Activated CD4-positive, alpha-beta T cell treated with anti-CD3 and anti-CD28 coated beads for 24 hours (primary cell): ENCODE measurements at places on chromosomes 5 and 9.

DNA sequence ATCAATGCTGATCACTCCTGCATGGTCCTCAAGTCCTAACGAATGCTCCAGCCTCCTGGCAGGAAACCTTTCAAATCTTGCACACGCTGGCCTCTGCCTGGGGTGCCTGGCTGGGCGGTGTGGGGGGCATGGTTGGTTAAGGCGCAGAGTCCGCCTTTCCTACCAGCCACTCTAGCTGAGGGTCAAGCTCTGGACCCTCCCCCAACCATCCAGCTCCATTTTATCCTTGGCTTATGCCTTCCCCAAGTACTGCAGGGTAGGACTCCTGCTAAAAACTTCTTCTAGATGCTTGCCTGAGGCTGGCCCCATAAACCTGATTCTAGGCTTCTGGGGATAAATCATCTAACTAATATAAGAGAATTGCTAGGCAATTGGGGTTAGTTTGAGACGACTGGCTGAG is 808 bp upstream of the MVB12B start:
- no peak for DNase-seq

DNA sequence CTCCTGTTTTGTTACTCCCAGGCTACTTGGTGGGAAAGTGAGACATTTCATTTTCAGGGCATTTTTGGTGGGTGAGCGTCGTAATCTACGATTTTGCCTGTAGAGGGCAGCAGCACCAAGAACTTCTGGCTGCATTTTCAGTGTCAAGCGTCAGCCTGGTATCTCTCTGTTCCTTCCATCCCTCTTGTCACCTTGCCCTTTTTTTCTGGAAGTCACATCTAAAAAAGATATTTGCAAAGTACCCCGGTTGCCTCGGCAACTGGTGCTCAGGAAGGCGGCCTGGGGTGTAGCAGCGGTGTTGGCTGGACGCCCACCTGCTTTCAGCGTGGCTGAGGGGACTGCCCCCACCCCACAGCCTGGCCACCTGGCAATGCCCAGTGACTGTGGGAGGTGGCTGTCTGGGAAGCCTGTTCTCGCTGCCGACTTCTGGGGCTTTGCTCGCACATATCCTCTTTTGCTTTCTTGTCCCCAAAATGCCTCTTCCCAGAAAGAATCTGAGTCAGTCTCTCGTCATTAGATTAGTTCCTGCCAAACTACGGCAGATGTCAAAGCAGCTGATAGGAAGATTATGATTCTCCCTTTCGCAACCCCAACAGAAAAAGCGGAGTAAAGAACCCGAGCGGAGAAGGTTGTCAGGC is 84.5 kb downstream of the ACER2 start:
- peak; percentile 19 for DNase-seq

DNA sequence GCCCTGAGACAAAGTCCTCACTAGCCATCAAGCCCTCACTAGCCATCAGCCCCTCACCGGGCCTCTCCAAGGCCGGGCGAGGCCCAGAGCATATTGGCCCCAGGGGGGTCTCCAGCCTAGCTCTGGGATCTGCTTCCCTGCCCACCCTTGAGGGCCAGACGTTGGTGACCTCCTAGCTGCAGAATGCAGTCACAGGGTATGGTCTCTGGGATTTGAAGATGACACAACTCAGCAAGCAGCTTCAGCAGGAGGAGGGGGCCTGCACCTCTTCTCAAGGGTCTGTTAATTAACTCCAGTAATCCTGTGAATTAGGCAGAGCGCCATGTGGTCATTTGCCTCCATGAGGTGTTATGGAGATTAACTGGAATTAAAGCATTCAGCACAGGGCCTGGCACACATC is 116.9 kb upstream of the SPOCK1 start:
- no peak for DNase-seq

DNA sequence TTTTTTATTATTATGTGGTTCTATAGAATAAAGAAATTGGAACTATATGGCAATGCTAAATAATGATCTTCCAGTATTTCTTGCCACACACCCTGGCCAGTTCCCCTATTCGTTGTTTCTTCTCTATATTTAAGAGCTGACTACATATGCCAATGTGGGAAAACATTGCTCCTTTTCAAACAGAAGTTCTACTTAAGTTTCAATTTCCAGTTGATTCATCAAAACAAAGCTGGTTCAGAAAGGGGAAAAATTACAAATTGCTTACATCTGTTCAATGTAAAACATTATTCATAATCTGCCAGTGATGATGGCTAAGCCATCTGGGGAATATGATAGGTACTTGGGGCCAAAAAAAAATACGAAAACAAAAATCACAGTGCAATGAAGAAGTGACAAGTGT is 76.9 kb downstream of the ST8SIA4 start:
- no peak for DNase-seq

GRCh38 chr9:70142101-70142500 is 98.5 kb downstream of the MAMDC2 start:
- no peak for DNase-seq

DNA sequence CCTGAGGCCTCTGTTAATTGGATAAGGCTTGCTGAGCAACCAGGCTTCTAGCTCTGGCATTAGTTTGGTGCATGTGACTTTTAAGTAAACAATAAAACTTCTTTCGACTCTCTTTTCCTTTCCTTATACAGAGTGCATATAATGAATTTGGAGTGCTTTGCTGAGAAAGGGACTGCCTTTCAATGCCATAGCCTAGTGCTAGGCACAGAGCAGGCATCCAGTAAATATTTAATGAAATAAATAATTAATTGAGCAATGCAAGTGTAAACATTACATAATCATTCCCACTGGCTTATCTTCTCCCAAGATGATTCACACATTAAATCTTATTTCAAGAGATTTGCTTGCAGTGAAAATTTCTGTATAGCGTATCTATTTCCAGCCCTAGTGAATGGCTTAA is 74.1 kb downstream of the NMUR2 start:
- DNase-seq = no peak

DNA sequence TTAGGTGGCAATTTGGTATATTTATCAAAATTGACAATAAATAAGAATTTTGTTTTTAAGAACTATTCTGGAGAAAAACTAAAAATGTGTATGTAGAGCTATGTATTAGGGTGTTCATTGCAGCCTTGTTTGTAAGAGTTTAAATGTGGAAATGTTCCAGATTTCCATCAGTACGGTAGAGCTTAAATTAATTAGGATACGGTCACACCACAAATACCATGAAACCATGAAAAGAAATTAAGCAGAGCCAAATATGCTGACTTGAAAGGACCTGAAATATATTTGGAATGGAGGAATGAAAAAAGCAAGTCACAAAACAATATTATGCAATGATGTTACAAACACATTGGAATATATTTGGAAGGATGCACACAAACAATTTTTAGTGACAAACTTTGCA is 64.6 kb downstream of the ACTBL2 start:
- DNase-seq = no peak

GRCh38 chr5:140038373-140038957 is 4.6 kb downstream of the NRG2 start:
- no peak for DNase-seq

DNA sequence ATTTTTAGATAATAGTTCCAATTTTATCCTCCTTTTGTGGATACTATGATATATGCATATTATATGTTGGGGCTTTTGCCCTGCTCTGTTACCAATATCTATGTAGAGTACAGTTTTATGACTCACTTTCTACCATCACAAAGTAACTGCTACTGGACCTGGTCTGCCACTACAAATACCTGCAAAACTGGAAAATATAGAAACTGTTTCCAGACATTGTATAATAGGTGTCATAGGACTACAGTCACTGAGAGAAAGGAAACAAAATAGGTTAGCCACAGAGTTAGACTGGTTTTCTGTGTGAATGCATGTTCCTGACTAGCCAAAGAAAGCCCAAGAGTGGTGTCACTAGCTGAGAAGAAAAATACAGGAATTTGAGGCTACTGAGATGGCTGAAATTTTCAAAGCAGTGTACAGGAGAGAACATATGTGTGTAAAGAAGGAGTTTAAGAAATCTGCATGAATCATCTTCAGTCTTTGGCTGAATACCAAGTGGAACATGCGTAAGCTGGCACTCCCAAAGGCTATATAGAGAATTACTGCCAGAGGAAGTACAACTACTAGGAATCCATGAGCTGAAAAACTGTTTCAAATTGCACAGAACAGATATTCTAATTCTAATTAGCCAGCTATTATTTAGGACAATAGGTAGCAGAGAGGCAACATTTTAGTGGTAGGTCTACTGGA is 29.0 kb upstream of the FAM174A start:
- DNase-seq = no peak

DNA sequence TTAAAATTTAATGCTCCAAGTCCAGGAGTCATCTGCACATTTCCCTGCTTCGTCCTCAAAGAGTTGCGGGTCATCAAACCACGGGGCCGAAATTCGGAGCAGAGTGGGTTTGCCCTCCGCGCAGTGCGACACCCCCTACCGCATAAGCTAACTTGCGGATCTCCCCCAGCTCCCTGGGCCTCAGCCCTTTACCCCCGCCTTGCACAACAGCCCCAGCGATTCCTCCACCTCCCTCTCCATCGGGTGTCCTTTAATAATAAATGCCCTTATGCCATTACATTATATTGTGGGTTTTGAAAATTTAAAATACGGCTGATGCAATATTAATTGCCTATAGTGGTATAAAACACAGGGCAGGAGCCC is 3.9 kb downstream of the POU4F3 start:
- DNase-seq = no peak

- no peak for DNase-seq
These were observed 56.6 kb downstream of the RASEF start for GRCh38 chr9:83006378-83006777.

- DNase-seq = no peak
These were observed 734 bp downstream of the PAEP start for GRCh38 chr9:135562235-135562745.

DNA sequence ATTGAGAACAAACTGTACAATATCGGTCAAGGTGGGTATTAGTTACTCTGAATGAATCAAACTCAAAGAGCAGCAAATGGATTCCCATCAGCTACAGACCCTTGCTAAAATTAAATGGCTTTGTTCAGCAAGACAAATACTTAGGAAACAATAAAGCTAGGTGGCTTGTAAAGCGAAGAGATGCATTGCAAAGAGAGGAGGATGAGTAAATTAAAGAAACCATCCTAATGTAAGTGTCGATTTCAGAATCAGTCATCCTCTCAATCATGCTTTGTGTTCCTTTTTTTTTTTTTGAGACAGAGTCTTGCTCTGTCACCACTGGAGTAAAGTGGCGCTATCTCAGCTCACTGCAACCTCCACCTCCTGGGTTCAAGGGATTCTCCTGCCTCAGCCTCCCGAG is 359.2 kb upstream of the ZNF462 start:
- DNase-seq = no peak

- DNase-seq = no peak
These were observed 84.9 kb upstream of the SHB start for GRCh38 chr9:38153910-38154291.

DNA sequence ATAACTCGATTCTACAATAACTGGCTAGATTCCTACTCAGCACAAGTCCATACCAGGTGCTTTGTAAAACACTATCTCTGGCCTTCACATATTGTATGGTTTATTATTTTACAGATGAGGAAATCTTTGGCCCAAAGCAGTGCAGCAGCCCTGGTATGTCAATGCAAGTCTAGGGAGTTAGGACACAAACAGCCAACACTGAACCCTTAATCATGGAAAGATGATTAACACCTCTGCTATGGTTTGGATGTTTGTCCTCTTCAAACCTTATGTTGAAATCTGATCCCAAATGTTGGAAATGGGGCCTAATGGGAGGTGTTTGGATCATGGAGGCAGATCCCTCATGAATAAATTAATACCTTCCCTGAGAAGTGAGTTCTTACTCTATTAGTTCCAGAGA is 76.6 kb downstream of the MAPKAP1 start:
- DNase-seq = no peak

DNA sequence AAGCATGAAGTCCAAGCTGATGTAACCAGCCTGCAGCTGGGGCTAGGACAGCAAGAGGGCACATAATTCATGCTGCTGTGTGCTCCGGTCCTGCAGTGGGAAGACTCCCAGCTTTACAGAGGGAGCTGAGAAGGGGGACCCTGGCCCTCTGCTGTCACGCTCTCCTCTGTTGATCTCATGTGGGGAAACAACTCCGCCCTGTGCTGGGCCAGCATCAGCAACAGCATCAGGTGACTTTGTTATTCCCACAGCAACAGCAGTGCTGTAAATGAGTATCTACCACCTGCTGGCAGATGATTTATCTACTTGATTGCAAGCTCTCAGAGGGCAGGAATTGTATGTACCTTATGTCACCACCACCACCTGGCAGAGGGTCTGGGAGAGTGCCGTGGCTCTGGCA is 176.2 kb downstream of the COL23A1 start:
- no peak for DNase-seq

DNA sequence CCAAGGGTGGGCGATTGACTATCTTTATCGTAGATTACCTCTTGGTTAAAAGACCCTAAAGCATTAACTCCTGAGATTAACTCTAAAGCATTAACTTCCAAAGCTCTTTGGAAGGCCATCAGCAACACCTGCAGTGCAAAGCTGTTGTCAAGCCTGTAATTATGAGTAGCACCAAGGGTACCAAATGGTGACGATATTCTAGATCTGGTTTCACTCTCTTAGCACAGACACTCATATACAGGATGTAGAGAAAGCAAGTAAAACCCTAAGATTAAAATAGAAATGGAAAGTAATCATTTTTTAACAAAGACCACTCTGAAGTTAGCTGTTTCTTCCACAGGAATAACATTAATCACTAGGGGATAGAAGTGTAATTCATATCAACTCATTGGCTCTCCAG is 29.9 kb upstream of the TNFSF8 start:
- no peak for DNase-seq

DNA sequence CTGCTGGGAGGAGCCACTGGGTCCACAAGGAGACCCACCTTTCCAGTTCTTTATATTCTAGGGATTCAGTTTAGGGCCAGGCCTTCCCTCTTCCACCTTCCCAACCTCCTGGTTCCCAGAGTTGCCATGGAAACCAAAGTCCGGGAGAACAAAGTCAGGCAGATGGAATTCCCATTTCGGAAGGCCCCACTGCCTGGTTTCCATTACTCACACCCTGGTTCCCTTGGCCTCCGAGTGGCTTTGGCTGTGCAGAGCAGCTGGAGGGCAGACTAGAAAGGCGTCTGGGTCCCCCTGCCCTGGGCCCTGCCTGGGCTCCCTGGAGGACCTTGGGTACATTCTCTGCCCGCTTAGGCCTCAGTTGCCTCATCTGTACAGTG is 136.1 kb downstream of the RGS3 start:
- DNase-seq = no peak

- DNase-seq = no peak
These were observed 55.1 kb downstream of the ZNF354C start for GRCh38 chr5:179115307-179115706.

DNA sequence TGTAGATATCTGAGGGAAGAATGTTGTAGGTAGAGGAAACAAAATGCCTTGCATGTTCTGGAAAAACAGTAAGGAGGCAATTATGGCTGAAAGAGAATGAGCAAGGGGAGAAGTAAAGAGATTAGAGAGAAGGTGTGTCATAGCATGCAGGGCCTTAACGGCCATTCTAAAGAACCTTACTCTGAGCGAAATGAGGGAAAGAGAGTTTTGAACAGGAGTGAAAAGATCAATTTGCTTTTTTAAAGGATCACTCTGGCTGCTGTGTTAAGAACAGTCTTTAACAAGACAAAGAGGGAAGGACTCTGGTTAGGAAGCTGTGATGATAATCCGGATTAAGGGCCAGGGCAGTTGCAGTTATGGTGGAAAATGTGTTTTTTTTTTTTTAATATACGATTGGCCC is 22.6 kb downstream of the PTBP3 start:
- no peak for DNase-seq
